Osteoblast (primary cell): ENCODE measurements at places on chromosomes 4 and X. TPM values are rescaled to one million over a fixed set of nuclear protein-coding genes. Genes with fewer than 3 reads are reported as not detected.

Gene ARHGEF38
- total RNA-seq, result not detected in 2 replicates

DNA sequence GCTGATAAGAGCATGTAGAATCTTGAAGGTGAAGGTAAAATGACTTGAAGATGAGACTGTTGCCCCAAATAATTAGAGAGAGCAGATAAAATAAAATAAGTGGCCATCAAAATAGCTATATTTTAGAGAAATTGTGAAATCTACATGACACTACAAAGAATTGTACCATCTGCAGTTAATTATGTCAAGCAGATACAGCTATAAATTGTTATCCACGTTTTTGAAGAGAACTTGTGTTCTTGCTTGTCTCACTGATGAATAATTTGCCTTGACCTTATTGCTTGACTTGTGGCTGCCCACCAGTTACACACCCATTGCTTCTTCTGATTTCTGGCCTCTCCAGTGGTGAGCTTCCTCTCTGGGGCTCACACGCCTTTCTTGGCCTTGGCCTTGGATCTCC is 75.8 kb upstream of the TNIP3 start:
- no peak for DNase-seq

DNA sequence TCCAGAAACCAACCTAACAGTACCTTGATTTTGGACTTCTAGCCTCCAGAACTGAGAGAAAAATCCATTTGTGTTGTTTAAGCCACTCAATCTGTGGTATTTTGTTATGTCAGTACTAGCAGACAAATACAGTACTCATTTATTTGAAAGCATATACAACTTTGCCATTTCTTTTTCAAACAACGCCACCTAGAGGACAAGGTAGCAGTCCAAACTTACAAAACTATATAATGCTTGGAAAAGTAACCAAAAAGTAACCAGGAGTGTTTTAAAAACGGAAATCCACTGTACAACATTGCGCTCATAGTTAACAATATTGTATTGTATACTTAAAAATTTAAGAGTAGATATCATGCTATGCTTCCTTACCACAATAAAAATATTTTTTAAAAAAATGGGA is 37.0 kb upstream of the FGF13 start:
- DNase-seq, result no peak

- DNase-seq, result no peak
Measured at GRCh38 chrX:149157976-149158375, 347.1 kb downstream of the IDS start.

- no peak for DNase-seq
Measured at GRCh38 chrX:111207851-111208250, 62.4 kb downstream of the CAPN6 start.
